ENCODE measurements at places on chromosomes 11 and 22. TPM values are rescaled to one million over a fixed set of nuclear protein-coding genes. Genes with fewer than 3 reads are reported as not detected.

GRCh38 chr11:33724644-33725035 is 11.6 kb downstream of the CD59 start:
- DNase-seq, result no peak

DNA sequence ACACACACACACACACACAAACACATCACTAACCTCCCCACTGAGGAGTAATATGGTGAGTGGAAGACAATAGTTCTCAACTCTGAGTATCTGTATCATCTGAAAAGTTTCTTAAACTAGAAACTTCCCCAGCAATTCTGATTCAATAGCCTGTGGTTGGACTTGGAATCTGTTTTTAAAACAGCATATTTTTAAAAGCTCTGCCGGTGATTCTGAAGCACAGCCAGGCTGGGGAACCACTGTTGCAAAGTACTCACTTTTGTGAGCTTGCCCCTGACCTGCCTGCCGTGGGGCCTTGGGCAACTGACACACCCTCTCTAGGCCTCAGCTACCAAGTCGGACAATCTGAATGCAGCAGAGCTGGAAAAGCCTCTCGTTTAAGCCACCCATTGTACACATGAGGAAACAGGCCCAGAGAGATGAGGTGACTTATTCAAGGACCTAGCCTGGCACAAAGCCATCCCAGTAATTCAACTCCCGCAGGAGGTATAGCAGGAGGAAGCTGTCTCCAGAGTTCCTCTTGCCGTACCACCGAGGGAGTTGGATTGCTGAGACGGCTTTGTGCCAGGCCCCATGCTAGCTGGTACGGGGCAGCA is 8.9 kb downstream of the SLC15A3 start:
- DNase-seq, result no peak

DNA sequence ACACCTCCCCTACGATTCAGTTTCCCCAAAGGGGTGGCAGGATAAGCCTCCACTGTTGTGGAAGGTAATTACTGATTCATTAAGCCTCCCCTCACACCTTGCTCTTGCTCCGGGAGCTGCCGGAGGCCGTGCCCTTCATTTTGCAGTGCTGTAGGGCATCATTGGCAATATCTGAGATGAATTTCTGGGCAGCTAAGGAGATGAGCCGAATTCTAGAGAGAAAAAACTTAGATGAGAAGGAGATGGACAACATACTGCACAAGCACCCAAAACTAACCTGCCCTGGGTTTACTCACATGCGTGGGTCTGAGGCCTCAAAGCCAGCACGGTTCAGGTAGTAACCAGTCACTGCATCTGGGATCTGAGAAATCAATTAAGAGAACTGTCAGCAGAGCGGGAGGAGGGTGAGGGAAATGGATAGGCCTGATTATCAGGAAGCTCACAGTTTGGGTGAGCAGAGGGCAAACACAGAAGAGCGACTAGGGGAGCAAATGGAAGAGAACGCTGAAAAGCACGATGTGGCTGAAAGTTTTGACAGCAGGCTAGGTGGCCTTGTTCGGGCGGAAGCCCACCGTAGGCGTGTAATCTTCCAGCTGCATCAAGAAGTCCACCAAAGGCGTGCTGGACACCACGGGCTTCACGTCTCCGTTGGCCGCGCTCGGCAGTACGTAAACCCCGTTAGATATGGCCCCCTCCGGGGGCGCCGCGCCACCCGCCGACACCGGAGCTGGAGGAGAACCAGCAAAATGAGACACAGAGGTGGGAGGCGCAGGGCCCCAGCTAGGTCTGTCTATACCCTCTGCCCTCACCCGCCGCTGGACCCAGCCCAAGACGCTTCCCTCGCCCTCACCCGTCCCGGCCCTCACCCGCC is 689 bp downstream of the TAF10 start:
- DNase-seq, result no peak

DNA sequence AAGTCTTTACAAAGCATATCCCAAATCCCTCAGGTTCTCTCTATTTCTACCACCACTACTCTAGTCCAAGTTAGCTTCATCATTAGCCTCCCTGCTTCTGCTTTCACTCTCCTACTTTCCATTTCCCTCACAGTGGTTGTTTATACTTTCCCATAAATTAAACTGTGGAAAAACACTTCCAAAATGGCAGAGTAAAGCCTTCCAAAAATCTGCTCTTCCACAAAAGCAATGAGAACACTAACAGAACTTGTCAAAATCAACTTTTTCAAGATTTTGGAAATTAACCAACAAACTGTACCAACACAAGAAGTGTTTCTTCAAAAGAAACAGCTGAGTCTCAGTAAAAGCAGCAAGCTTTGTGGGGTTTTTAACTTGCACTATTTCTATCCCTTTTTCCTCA is 71.8 kb downstream of the TTC28 start:
- no peak for DNase-seq

- DNase-seq, result no peak
These were observed 31.5 kb downstream of the TSG101 start for GRCh38 chr11:18495271-18495670.

- no peak for DNase-seq
These were observed 134.3 kb downstream of the NECTIN1 start for GRCh38 chr11:119594639-119595249.

DNA sequence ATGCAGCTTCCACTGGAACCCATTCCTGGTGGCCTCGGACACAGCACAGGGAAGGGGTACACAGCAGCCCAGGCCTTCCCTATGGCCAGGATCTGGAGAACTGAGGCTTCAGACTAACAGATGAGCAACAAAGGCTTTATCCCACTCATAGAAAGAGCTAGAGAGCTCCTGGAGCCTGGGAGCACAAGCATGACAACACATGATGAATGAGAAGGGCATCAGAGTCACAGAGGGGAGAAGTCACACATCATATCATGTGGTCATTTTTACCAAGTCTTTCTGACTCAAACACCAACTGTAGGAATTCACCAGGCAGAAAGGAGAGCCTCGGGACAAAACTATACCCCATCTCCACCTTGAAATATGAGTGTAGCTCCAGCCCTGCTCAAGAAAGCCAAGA is 43.2 kb downstream of the NRXN2 start:
- no peak for DNase-seq

Gene TRIM29
- total RNA-seq, result 0.54 TPM

- no peak for DNase-seq
These were observed 163.3 kb downstream of the CASP12 start for GRCh38 chr11:104734998-104735397.

- DNase-seq, result no peak
These were observed 24.8 kb downstream of the PTPRJ start for GRCh38 chr11:48005136-48005535.

GRCh38 chr11:63543711-63544110 is 7.1 kb downstream of the PLAAT4 start:
- no peak for DNase-seq

DNA sequence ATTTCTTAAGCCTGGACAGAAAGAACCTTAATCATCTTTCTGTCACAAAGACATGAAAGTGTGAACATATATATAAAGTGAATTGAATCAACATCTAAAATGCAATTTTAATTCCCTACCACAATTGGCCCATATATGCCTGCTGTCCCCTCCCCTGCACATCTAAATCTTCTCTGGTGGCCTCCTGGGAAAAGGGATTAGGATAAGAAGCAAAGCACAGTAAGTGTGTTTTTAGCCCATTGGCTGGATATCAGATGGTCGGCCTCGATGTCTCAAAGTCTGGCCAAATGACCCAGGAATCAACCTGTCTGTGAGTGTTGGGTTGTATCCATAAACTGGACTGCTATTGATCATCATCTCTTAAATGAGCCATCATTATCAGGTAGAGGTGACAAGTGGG is 5.8 kb downstream of the MMP3 start:
- no peak for DNase-seq

DNA sequence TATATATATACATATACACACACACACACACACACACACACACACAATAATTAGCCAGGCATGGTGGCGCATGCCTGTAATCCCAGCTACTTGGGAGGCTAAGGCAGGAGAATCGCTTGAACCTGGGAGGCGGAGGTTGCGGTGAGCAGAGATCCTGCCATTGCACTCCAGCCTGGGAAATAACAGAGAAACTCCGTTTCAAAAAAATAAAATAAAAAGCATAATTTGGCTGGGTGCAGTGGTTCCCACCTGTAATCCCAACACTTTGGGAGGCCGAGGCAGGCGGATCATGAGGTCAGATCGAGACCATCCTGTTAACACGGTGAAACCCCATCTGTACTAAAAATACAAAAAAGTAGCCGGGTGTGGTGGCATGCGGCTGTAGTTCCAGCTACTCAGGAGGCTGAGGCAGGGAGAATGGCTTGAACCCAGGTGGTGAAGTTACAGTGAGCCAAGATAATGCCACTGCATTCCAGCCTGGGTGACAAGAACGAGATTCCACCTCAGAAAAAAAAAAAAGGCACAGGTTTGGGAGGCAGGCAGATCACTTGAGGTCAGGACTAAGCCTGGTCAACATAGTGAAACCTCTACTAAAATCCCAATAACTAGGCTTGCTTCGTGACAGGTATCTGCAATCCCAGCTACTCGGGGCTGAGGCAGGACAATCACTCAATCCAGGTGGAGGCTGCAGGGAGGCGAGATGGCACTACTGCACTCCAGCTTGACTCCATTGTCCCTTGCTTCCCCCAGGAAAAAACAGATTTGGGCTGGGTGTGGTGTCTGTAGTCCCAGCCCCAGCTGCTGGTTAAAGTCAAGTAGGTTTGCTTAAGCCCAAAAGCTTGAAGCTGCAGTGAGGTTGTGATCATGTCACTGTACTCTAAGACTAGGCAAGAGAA is 11.8 kb upstream of the WDR74 start:
- DNase-seq, result peak; percentile 47

Gene MGAT3
- 0.20 TPM for total RNA-seq

- DNase-seq, result no peak
These were observed 299.4 kb upstream of the ANO5 start for GRCh38 chr11:21893565-21893867.

DNA sequence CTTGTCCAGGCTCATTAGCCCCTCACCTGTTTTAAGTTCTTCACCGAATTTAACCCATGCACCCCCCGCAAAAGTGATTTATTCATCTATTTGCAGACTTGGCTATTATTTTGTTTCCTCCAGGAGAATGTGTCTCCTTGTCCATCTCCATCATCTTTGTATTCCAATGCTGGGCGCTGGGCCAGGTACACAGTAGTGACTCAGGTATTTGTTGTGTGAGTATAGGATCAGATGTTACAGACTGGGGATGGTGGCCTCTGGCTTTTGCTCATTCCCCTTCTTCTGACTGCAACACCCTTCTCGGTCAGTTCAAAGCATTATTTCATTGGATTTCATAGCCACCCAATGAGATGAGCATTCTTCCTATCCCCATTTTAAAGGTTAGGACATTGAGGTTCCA is 408.2 kb downstream of the MN1 start:
- no peak for DNase-seq

DNA sequence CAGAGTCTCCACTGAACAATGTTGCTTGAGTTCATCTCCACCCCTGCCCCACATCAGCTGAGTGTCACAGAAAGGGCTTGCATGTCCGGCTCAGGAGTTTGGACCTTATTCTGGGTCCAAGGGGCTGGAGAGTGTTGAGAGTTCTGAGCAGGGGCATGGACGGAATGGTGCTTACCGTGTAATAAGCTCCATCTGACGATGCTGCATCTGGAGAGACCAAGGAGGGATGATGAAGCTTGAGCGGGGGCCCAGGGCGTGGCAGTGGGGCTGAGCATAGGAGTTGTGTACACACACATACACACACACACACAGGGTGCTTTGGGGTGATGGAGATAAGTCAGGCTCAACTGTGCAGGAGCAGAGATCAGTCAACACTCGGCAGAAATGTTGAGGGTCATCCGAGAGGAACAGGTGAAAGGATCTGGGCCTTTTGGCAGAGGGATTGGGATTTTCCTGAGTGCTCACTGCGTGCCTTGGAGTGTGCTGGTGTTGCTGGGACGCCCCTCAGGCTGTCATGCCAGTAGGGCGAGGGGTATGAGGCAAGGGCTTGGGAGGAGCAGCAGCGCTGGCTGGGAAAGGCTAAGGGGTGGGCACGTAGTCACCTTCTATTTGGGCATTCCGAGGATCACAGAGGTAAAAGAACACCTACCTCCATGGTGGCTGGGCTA is 2.3 kb downstream of the USP35 start:
- no peak for DNase-seq

Gene GTSE1
- 46.1 TPM for total RNA-seq

DNA sequence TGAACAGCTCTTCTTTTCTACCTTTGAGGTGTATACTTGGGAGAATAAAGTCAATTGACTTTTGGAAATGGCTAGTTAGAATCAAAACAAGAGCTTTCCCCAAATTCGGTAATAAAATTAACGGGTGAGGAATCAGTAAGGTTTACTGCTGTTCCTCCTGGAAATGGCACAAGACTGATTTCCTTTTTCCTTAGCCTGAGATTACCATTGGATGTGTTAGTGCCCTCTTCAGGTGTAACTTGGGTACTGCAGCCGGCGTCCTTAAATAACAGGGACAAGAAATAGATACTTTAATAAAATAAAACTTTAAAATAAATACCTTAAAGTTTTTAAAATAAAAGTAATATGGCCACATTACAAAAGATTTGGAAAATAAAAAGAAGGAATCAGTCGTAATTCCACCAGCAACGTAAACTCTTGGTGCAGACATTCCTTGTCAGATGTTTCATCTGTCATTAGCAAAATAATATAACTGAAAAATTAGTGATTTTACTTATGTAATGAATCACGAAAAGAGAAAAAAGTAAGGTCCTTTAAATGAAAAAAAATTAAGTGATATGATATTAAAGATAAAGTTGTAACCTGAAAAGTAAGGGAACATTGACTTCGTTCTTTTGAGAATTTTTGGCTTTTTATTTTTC is 29.7 kb downstream of the ZFTA start:
- DNase-seq, result peak; percentile 64

Gene MRPL16
- 61.0 TPM for total RNA-seq

GRCh38 chr11:61429346-61429690 is 457 bp downstream of the CPSF7 start:
- DNase-seq, result peak; percentile 15

GRCh38 chr22:50606946-50607658 is 6.5 kb downstream of the MAPK8IP2 start:
- no peak for DNase-seq

DNA sequence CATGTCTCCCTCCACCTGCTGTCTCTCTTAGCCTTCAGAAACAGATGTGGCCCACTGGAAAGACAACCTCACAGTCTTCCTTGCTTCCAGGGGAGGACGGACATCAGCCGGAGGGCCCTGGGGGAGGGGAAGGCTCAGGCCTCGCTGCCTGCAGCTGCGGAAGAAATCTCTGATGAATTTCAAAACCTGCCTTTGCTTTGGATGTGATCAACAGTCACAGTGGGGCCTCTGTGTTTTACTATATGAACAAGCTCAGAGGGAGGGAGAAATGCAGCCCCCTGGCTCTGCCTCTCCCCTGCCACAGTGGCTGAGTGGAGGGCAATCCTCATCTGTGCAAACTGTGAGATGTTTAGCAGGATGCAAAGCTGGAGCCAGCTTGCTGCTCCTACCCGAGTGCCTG is 282.8 kb downstream of the NTM start:
- no peak for DNase-seq

GRCh38 chr22:38924347-38924952 is 33.0 kb upstream of the APOBEC3A start:
- peak; percentile 80 for DNase-seq

Gene OR4D5
- not detected for total RNA-seq

Gene HEPN1
- total RNA-seq, result not detected

Gene CWF19L2
- 7.0 TPM for total RNA-seq

Data from HCT116 (cell line).